ENCODE measurements at places on chromosomes 2 and 18. TPM values are rescaled to one million over a fixed set of nuclear protein-coding genes. Genes with fewer than 3 reads are reported as not detected.
A peak's percentile ranks its signal among the peaks of the same experiment; 100 is the strongest.

The CTNNA2 gene
- 42.4 TPM for total RNA-seq

The PLGLB2 gene
- 4.6 TPM for total RNA-seq

The SERPINB11 gene
- not detected for total RNA-seq

The TRIM43 gene
- 0.59 TPM for total RNA-seq

The RGPD6 gene
- total RNA-seq = 121 TPM

The IAH1 gene
- 76.0 TPM for total RNA-seq

DNA sequence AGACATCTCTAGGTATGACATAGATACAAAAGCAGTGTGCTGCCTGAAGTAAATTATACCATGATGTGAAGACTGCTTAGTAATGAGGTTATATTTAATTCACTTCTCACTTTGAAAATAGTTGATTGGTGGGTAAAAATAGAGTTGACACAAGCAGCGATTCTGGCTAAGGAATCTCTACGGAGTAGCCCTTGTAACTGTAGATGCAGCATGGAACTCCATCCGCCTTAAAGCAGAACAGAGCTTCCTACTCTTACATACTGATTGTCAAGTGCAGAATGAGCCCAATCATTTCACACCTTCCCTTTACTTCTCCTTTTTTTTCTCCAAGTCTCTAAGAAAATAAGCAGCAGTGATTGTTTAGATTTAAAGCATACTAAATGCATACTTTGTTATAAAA lies 1594.6 kb upstream of the SLC39A10 start:
- no peak overlapping the region for H3K27ac ChIP-seq
- no peaks in the 10 kb centered on the region for H3K27me3 ChIP-seq
- no peaks in the 10 kb centered on the region for H3K36me3 ChIP-seq
- DNase-seq = no peak
- H3K4me3 ChIP-seq = no peak overlapping the region

- peaks cover 7% of the 10 kb centered on the region for H3K4me1 ChIP-seq
- no peak for DNase-seq
- H3K27ac ChIP-seq = no peak overlapping the region
- no peak overlapping the region for H3K4me3 ChIP-seq
- no peaks in the 10 kb centered on the region for H3K27me3 ChIP-seq
- H3K36me3 ChIP-seq = no peaks in the 10 kb centered on the region
These were observed 66.2 kb downstream of the CRACDL start for GRCh38 chr2:98869870-98870269.

- H3K4me3 ChIP-seq = no peak overlapping the region
- no peak for DNase-seq
- no peaks in the 10 kb centered on the region for H3K27me3 ChIP-seq
- no peaks in the 10 kb centered on the region for H3K36me3 ChIP-seq
- peak overlapping the region; percentile 10 for H3K27ac ChIP-seq
These were observed 216.9 kb upstream of the REV1 start for GRCh38 chr2:99706735-99707134.

DNA sequence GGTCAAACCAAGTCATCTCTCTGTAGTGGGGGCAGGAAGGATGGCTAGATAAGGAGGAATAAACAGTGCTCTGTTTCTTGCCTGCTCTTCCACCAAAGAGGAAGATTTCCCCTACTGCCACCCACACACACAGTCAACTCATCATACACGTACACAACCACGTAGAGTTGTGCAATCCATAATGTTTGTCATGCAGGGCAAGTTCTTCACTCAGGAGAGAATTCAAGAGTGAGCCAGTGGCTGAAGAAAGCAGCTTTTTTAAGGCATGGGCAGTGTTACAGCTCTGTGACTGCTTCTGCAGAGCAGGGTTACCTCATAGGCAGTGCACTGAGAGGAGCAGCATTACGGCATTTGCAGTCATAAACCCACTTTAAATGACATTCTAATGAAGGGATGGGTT lies 283.0 kb downstream of the RND3 start:
- no peak overlapping the region for H3K4me3 ChIP-seq
- no peak for DNase-seq
- no peaks in the 10 kb centered on the region for H3K27me3 ChIP-seq
- no peak overlapping the region for H3K27ac ChIP-seq
- H3K4me1 ChIP-seq = no peaks in the 10 kb centered on the region

- peaks cover 3% of the 10 kb centered on the region for H3K36me3 ChIP-seq
- H3K27me3 ChIP-seq = no peaks in the 10 kb centered on the region
- H3K4me3 ChIP-seq = peak within 1 kb of the TSS; percentile 93
These were observed at the start of the genes STRADB and TRAK2 for GRCh38 chr2:201451292-201452057. Gene STRADB (plus strand): TSS chr2:201451740. CDS start chr2:201454841, 3,101 bp downstream. Gene TRAK2 (minus strand): TSS chr2:201451458. CDS start chr2:201420507, 30,951 bp downstream.

DNA sequence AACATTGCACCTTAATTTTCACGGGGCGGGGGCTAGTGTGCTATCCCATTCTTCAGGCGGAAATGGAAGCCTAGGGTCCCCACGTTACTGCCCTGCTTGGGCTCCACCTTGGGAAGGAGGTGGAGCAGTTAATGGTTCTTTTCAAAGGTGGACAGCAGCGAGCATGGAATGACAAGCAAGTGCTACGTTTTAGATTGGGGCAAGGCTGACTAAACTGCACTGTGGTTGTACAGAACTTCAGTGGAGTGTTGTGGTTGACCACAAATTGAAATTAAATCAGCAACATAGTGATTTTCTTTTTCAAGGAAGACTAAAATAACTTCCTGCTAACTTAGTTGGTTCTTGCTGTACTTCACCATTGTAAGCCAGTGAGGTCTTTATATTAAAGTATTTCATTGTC lies 47.0 kb downstream of the CHRNA1 start:
- H3K36me3 ChIP-seq = no peaks in the 10 kb centered on the region
- no peak overlapping the region for H3K4me3 ChIP-seq
- no peak overlapping the region for H3K27ac ChIP-seq
- no peak for DNase-seq

GRCh38 chr2:220041447-220041846 lies 414.0 kb downstream of the SLC4A3 start:
- H3K36me3 ChIP-seq = no peaks in the 10 kb centered on the region
- H3K4me3 ChIP-seq = no peak overlapping the region
- DNase-seq = peak; percentile 33
- no peak overlapping the region for H3K27ac ChIP-seq

GRCh38 chr2:31997653-31998052 lies 13.2 kb downstream of the MEMO1 start:
- no peaks in the 10 kb centered on the region for H3K27me3 ChIP-seq
- no peaks in the 10 kb centered on the region for H3K4me1 ChIP-seq
- H3K4me3 ChIP-seq = no peak overlapping the region
- DNase-seq = no peak
- no peak overlapping the region for H3K27ac ChIP-seq

- no peak overlapping the region for H3K4me3 ChIP-seq
- H3K4me1 ChIP-seq = no peaks in the 10 kb centered on the region
- no peak overlapping the region for H3K27ac ChIP-seq
- no peaks in the 10 kb centered on the region for H3K27me3 ChIP-seq
These were observed 51.5 kb downstream of the PLEKHB2 start for GRCh38 chr2:131156452-131157149.

GRCh38 chr18:32042337-32042736 lies 23.7 kb downstream of the RNF125 start:
- no peaks in the 10 kb centered on the region for H3K36me3 ChIP-seq
- no peak for DNase-seq
- H3K27me3 ChIP-seq = no peaks in the 10 kb centered on the region
- H3K4me3 ChIP-seq = no peak overlapping the region
- no peak overlapping the region for H3K27ac ChIP-seq

DNA sequence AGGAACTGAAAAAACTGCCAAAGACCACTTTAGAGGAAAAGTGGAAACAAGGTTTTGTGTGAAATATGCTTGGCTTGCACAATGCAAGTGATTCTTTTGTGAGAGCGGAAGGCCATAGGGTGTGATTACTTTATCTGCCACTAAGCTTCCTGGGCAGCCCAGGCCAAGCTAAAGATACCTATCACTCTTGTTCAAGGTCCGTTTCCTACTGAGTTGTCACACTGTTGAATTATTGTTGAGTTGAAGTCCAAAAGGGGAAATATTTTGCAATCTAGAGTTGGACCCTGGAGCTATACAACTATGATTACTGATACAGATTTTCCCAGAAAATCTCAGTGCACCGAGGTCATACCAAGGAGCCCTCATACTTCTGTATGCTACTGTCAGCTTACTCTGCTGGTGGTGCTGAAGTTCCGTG lies 72.7 kb upstream of the CTAGE1 start:
- H3K27me3 ChIP-seq = no peaks in the 10 kb centered on the region
- H3K27ac ChIP-seq = no peak overlapping the region
- H3K4me3 ChIP-seq = no peak overlapping the region
- H3K4me1 ChIP-seq = no peaks in the 10 kb centered on the region
- no peaks in the 10 kb centered on the region for H3K36me3 ChIP-seq
- no peak for DNase-seq

DNA sequence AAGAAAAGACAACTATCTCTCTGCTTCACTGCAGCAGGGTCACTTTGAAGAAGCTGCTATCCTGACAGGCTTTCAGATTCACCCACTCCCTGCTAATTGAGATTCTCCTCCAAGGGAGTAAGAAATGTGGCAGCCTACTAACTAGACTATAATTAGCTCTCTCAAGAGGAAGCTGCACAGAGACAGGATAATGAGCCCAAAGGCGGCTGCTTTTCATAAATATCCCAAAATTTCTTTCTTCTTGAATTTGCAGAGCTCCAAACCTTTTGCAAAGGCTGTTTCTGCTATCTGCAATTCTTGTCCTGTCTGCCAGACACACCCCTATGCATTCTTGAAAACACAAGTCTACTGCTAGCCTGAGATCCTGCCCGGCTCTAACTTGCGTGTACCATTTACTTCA lies 54.0 kb upstream of the RNU4ATAC start:
- peak overlapping the region; percentile 29 for H3K27ac ChIP-seq
- DNase-seq = no peak
- H3K27me3 ChIP-seq = no peaks in the 10 kb centered on the region
- H3K36me3 ChIP-seq = no peaks in the 10 kb centered on the region
